ENCODE measurements at places on chromosomes 7 and 10.

DNA sequence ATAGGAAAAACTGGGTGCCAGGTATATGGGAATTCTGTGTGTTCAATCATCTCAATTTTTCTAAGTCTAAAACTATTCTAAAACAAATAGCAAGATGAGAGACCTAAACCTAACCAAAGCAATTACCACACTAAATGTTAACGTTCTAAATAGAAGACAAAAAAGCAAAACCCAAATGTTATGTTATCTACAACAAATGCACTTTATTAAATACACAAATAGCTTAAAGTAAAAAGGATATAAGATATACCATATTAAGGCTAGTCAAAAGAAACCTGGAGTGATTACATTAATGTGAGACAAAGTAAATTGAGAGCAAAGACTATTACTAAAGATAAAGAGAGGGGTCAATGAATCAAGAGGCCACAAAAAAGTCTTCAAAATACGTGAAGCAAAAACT, 81.4 kb downstream of the LARP4B start:
- no peak for DNase-seq

DNA sequence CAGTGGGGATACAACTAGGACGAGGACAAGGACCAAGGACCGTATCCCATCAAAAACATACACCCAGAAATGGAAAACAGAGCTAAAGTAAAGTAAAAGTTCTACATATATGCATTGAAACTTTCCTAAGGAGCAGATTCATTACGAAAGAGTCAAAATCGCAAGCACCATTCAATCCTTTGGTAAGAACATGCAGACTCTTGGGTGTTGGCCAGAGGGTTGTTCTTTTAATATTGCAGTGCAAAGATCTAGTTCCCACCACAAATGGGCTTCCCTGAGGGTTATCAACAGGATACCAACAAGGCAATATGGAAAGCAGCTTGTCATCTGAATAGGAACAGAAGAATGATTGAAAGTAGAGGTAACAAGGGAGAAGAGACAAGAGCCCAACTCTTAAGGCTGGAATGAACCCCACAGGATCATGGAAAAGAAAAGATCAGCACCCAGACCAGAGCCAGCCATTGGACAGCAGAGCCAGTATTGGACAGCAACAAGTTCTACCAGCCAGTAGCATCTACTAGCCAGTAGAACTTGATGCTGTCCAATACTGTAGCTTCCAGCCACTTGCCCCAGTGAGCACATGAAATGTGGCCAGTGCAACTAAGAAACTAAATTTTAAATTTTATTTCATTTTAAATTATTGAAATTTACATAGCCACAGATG, 66.0 kb downstream of the OSBPL3 start:
- DNase-seq: no peak

- no peak for DNase-seq
Observed at GRCh38 chr10:59448616-59449015, 86.3 kb upstream of the FAM13C start.

DNA sequence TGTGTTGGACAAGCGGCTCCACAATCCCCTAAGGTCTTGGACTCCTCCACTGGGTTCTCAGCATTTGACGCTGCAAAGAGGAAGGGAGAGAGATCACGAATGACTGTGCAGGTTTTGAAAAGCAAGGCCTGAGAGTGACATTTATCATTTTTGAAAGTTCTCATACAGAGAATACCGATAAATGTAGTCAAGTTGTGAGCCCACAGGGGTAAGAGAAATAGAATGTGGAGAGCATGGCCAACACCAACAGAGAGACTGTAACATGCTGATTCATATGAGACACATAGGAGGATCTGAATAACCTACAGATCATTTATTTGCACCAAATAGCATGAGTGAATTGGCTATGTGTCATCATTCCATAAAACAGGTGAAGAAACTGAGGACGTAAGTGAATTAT, 230.5 kb upstream of the MBL2 start:
- no peak for DNase-seq

DNA sequence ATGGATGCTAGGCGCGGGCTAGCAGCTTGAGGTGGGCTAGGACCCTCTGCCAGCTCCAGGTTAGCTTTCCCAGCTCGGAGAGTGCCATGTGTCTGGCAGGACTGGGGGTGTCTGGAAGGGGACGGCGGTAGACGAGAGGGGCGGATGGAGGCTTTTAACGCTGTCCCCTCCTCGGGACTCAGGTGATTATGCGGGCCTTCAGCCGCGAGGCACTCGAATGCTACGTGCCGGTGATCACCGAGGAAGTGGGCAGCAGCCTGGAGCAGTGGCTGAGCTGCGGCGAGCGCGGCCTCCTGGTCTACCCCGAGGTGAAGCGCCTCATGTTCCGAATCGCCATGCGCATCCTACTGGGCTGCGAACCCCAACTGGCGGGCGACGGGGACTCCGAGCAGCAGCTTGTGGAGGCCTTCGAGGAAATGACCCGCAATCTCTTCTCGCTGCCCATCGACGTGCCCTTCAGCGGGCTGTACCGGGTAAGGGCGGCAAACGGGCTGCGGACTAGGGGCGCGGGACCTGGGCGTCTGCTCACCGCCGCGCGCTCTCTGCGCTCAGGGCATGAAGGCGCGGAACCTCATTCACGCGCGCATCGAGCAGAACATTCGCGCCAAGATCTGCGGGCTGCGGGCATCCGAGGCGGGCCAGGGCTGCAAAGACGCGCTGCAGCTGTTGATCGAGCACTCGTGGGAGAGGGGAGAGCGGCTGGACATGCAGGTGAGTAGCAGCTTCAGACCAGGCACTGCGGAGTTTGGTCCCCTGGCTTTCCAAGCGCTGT, 1.1 kb downstream of the CYP26A1 start:
- DNase-seq: no peak

- no peak for DNase-seq
Observed at GRCh38 chr10:74521526-74521925, 304.9 kb upstream of the KAT6B start.

DNA sequence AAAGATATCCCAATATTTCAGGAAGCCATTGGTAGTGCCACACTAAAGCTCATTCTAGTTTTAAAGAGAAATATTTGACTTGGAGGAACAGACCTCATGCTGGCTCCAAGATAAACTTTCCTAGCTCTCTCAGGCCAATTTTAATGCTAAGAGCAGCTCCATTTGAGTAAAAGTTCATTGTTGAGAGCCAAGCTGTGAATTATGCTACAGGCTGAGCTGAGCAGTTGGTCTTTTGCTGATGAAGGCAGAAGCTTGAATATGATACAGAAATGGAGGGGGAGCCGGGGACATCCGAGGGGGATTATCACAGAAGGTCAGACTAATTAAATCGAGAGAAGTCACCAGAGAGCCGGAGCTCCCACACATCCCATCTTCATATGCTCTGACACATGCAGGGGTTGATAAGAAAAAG, 175.7 kb upstream of the AUTS2 start:
- DNase-seq: peak; percentile 45

DNA sequence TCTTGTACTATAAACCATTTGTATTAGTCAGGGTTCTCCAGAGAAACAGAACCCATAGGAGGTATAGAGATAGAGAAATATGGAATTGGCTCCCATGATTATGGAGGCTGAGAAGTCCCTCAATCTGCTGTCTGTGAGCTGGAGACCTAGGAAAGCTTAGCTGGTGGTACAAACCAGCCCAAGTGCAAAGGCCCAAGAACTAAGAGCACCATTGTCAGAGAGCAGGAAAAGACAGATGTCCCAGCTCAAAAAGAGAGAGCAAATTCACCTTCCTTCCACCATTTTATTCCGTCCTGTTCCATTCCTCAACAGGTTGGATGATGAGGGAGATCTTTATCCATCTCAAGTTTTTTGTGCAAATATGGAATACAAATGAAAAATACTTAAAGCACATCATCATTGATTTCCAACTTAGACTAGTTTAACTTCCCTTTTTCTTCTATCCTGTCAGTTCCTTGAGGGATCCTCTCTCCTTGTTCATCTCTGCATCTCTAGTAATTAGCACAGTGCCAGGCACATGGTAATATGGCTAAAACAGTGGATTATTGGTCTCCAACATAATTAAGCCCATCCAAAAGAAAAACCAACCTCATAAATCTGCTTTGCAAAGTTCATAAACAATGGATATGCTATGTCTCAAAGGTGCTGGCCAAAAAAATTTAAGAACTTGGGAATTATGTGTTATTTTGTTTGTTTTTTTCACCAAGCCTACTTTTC, 83.1 kb upstream of the PIK3CG start:
- DNase-seq: no peak

DNA sequence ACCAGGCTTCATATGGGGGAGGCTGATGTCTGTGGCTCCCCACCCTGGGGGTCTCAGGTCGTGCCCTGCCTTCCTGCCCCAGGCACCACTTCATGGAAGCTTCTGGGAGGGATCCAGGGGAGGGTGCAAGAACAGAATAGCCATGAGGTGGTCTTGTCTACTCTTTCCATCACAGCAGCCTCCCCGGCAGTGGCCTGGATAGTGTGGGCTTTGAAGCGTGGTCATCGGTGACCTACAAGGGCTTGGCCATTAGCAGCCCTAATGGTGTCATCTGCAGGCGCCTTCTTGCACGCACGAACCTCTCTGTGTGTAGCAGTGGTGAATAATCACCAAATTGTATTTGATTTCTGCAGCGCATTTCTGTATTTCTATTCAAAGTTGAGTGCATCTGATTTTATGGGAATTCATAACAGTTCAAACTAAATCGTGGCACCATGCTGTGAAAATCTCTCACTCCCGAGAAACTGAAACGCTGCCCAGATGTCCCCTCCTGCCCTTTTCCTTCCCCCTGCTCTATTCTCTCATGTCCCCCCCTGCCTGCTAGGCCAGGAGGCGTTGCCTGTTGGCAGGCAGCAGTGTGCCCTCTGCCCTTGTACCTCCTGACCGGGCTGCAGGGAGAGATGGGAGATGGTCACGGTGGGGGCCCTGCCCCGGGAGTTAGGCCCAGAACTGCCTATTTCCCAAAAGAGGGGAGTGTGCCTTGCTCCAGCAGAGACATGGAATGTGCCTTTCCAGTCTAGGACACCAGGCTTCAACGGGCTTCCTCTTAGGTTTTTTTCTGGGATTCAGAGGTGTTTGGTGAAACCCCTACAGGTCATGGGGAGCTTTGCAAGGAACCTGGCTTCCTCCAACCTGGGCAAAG, 34.8 kb downstream of the CDH23 start:
- peak; percentile 22 for DNase-seq

DNA sequence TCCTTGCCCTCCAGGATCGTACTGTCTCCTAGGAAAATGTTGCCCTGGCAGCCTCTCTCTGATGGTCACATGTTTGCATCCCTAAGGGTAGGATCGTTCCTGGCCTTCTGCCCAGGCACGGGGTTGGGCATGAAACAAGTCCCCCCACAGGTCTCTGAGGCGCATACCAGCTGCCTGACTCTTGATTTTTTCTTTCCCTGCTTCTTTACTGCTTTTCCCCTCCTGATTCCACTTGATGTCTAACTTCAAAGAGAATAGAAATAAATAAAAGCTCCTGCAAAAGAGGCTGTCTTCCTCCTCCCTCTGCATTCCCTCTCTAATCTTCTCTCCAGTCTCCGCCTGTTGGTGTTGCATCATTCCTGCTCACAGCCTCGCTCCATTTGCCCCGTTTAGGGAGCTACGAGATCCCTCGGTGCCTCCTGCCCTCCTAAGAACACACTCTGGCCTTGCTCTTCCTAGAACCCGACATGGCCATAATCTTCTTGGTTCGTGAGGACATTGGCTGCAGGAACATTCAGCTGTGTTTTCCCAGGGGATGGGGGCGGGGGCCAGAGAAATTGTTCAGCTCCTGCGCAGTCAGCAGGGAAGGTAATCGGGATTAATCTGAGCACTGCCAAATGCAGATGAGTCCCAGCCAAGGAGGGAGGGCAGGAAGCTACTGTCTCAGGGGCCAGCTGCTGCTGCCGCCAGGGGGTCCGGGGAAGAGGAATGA, 26.0 kb downstream of the LEP start:
- peak; percentile 88 for DNase-seq

- no peak for DNase-seq
Observed at GRCh38 chr10:1114315-1114714, 58.1 kb downstream of the WDR37 start.

Measured in NCI-H1092 treated with DMSO at 0.1 percent for 48 hours (cell line).